ENCODE measurements at places on chromosomes 12 and 14.

GRCh38 chr14:40312296-40312695, 880.1 kb upstream of the FBXO33 start:
- DNase-seq, result no peak

GRCh38 chr14:73753887-73754795, 40.0 kb upstream of the PNMA1 start:
- DNase-seq, result peak; percentile 71

- DNase-seq, result no peak
Measured at GRCh38 chr14:104937161-104937560, 12.5 kb downstream of the PLD4 start.

GRCh38 chr12:32483499-32483898, 84.1 kb downstream of the FGD4 start:
- DNase-seq, result no peak

- no peak for DNase-seq
Measured at GRCh38 chr14:103878180-103878579, 30.8 kb upstream of the PPP1R13B start.

DNA sequence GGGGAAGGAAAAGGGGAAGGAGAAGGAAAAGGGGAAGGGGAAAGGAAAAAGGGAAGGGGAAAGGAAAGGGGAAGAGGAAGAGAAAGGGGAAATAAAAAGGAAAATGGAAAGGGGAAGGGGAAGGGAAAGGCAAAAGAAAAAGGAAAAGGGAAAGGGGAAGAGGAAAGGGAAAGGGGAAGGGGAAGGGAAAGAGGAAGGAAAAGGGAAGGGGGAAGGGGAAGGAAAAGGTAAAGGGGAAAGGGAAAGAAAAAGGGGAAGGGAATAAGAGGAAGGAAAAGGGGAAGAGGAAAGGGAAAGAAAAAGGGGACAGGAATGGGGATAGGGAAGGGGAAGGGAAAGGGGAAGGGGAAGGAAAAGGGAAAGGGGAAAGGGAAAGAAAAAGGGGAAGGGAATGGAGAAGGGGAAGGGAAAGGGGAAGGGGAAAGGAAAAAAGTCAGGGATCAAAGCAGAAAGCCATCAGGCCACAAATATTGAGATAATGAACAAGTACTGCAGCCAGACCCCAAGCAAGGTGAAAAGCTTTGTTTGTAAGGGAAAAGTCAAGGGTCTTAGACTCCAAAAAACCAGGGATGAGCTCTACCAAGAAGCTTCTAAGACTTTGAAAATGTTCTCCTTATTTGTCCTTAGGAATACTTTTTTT, 20.0 kb downstream of the DICER1 start:
- DNase-seq, result no peak

DNA sequence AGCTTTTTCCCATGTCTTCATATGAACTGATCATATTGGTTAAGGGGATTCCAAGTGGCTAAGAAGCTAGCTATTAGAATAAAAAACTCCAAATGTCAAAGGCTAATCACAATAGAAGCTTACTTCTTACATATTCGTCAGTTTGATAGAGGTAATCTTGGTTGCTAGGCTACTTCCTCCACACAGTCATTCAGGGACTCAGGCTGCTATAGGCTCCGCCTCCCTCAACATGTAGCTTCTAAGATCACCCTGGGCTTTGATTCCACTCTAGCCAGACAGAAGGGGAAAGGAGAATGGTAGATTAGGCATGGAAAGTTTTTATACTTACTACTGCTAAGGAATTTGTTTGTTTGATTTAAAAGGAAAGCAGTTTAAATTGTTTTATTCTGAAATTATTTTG, 207.9 kb downstream of the EFCAB11 start:
- no peak for DNase-seq

DNA sequence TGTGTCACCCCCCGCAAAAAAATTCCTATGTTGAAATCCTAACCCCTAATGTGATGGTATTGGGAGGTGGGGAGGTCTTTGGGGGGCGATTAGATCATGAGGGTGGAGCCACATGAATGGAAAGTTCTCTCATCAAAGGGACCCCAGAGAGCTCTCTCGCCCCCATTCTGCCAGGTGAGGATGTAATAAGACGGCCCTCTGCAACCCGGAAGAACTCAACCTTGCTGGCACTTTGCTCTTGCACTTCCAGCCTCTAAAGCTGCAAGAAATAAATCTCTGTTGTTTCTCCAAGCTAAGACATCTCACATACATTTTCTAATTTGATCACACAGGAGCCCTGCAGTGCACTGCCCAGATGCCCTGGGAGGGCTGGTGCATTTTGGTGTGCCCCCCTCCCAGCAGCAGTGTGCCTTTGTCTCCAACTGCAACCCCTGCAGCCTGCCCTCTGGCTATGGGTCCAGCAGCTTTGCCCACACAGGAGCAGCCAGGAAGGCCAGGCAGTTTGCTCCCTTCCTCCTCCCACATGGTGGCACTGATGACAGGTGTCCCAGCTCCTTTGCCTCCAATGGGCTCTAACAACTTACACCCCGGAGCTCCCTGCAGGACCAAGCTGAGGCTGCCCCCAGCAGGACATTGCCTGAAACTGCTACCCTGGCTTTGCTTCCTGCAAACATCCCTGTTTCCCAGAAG, 59.3 kb downstream of the C14orf132 start:
- DNase-seq, result peak; percentile 14

DNA sequence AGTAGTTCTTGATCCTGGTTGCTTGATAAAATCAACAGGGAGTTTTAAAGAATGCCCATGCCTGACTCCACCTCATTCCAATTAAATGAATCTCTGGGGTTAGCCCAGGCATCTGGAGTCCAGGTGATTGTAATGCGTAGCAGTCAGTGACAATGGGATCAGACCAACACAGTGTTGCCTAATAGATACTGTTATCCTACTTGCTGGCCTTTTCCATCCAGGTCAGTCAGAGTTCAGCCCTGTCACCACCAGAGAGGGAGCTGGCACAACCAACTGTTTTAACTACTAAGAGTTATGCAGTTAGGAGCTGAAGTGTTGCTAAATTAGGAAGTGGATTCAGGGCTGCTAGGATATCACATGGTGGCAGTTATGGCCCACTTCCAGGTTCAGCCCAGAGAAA, 107.1 kb downstream of the GPR135 start:
- DNase-seq, result no peak

- DNase-seq, result no peak
Measured at GRCh38 chr12:101761350-101761749, 22.1 kb upstream of the SYCP3 start.
